ENCODE measurements at places on chromosomes 7 and 10. TPM values are rescaled to one million over a fixed set of nuclear protein-coding genes. Genes with fewer than 3 reads are reported as not detected.

The CPA4 gene
- not detected for total RNA-seq

The PLXDC2 gene
- not detected for total RNA-seq

DNA sequence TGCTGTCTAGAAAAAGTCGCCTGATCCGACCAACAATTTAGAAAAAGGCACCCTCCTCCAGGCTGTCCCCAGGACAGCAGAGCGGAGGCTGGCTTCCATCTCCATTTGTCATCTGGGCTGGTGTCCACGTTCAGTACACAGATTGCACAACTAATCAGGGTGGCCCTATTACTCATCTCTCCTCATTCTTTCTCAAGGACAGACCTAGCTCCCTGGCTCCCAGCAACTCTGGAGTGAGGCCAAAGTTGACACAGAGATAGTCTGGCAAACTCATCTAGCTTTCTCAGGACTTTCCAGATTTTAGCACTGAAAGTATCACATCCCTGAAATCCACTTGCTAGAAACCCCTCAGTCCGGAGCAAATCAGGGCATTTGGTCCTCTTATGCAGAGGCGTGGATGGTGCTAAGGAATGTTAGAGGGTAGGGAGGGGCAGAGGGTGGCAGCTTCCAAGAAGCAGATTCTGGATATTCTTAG, 75.1 kb downstream of the DNAH11 start:
- no peak for DNase-seq

- DNase-seq: no peak
Measured at GRCh38 chr7:42545049-42545724, 308.2 kb upstream of the GLI3 start.

DNA sequence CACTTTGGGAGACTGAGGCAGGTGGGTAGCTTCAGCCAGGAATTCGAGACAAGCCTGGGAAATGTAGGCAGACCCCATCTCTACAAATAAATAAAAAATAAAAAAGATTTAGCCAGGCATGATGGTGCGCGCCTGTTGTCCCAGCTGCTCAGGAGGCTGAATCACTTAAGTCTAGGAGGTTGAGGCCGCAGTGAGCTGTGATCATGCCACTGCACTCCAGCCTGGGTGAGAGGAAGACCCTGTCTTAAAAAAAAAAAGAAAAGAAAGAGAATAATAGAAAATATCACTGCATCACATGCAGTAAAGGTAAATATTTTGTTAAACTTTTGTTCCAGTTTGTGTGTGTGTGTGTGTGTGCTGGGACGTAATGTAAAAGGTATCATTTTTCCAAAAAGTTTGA, 3.0 kb downstream of the STRIP2 start:
- no peak for DNase-seq

DNA sequence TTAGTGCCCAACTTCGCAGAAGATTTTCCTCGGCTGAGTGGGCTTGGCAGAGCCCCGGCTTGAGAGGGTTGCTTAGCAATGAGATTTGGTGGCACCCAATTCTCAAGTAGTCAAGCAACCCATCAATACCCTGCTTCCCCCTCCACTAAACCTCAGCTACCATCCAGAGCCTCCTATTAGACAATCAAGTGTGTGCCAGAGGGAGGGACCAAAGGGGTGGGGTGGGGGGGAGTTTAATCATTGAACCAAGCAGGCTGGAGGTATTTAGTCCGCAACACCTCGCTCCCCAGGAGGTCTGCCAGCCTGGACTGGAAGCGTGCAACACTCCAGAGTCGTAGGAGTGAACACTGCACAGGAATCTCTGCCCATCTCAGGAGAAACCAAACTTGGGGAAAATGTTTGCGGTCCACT, at the start of gene HKDC1:
HKDC1 (plus strand) TSS at position 292 of the 411 bp plus-strand sequence; CDS start at position 396, 104 bp downstream.
- DNase-seq: no peak

- no peak for DNase-seq
Measured at GRCh38 chr10:94496010-94496409, 49.6 kb upstream of the HELLS start.
